CD4-positive, alpha-beta T cell treated with Interferon gamma for 1 hour (primary cell): ENCODE measurements at places on chromosomes 1 and 21.

DNA sequence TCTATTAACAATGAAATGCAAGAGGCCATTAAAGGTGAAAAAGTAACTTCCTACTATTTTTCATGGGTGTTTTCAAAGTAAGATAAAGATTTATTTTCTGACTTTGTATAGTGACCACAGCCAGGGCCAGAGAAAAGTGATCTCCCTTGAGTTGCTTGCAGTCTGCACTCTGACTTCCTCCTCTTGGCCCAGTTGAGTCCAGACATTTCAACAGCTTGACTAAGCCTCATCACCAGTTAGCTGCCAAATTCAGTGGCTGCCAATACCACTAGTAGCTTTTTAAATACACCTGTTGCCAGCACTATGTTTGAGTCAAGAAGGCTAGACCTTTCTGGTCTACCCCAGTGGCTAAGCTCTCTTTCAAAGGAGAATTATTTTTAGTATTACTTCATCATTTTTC, 3.7 kb upstream of the NEK7 start:
- DNase-seq: no peak

- no peak for DNase-seq
These were observed 78.2 kb downstream of the NAV1 start for GRCh38 chr1:201617157-201617556.

DNA sequence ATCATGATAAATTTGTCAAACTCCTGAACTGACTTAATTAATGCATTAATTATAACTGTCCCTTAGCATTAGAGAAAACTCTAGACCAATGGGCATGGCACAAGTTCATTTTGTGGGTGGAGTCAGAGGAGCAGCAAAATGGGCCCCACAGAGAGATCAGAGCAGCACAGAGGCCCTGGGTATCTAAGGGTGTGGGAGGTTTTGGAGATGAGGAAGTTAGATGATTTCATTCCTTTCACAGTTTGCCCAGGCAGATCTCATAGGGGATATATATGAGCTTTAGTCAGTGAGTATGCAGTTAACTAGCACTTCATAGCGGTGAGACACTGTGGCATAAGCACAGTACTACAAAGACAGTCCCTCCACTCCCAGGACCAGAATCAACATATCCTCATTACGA, 117.3 kb downstream of the MAB21L3 start:
- DNase-seq: no peak

- peak; percentile 53 for DNase-seq
These were observed 53.4 kb downstream of the RPS6KA1 start for GRCh38 chr1:26582836-26583460.

DNA sequence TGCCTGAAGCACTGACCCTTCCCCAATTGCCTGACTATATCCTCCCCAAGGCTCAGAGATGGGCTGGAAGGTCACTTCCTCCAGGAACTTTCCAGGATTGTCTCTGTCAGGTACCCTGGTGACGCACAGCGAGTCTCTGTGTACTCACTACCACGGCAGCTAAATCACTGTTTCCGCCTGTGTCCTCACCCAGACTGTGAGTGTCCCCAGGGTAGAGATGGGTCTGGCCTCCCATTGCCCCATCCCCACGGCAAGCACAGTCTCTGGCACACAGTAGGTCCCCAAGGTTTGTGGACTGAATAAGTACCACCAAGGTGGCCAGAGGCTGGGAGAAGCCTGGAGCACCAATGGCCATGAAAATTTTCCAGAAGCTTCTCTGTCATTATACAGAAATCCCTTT, 93.8 kb upstream of the RUNX3 start:
- DNase-seq: peak; percentile 11

DNA sequence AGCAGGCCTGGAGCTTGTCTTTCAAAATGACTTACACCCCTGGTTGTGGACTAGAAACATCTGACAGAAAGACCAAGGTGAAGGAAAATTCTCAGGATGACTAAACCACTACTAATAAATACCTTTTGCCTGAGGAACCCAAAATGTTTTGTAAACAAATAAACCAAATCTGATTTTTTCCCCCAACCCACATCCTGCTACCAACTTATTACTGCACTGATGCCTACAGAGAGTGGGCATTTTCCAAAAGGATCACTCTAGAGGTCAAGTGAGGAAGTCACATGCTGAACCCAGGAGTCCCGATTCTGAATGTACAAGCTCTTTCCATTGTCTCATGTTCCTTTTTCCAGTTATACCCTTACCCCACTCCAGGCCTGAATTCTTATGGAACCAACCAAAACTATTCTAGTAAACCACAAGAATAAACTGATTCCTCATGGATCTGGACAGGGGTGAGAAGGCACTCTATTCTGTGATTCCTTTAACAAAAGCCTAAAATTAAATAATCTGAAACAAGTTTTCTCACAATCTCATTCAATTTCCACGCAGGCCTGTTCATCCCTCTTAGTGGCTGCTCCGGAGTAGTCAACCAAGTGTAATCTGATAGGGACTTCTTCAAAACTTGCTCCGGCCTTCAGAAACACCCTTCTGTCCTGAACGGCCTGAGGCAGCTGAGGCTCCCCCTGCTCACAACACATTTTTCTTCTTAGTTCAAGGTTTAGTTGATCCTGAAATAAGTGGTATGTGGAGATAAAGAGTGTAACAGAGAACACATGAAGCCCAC, 1.4 kb downstream of the PI4KB start:
- DNase-seq: no peak

- DNase-seq: no peak
These were observed 71.4 kb upstream of the COG2 start for GRCh38 chr1:230570724-230571360.

DNA sequence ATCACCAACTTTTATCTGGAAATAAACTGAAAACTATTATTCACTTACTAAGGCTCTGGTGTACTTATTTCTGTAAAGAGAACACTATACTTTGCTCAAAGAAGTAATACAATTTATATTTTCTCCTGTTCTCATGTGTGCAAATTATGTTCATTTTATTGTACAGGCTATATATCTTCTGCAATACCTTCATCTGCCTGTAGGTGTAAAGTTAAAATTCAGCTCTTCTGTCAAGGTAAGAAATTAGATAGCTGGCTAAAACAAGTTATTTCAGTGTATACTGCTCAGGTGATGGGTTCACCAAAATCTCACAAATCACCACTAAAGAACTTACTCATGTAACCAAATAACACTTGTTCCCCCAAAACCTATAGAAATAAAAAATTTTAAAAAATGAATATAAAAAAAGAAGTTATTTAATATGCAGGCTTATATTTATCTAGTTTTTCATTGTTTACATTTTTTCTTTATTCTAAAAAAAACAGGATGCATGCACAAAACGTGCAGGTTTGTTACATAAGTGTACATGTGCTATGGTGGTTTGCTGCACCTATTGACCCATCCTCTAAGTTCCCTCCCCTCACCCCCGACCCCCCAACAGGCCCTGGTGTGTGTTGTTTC, 81.5 kb downstream of the PTGER3 start:
- DNase-seq: no peak
